ENCODE measurements at places on chromosomes 3 and 15.

DNA sequence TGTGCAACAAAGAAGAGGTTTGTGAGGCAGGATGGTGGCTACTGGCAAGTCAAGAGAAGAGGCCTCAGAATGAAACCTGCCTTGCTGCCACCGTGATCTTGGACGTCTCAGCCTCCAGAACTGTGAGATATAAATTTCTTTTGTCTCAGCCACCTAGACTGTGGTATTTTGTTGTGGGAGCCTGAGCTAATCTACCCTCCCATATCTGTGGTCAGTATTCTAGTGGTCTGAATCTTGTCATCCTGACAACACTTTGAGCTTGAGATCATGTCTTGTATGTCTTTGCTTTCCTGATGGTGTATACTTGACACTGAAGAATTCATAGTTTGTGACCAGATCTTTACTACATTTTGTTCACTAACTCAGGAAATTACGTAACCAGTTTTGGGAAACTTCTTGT lies 240.6 kb upstream of the GOLIM4 start:
- no peak for DNase-seq

GRCh38 chr3:104825116-104825515 lies 541.6 kb upstream of the ALCAM start:
- no peak for DNase-seq

- DNase-seq: no peak
These were observed 172.2 kb downstream of the RPLP1 start for GRCh38 chr15:69624816-69625215.

- DNase-seq: no peak
These were observed 132.3 kb downstream of the LMLN start for GRCh38 chr3:198092276-198092675.

DNA sequence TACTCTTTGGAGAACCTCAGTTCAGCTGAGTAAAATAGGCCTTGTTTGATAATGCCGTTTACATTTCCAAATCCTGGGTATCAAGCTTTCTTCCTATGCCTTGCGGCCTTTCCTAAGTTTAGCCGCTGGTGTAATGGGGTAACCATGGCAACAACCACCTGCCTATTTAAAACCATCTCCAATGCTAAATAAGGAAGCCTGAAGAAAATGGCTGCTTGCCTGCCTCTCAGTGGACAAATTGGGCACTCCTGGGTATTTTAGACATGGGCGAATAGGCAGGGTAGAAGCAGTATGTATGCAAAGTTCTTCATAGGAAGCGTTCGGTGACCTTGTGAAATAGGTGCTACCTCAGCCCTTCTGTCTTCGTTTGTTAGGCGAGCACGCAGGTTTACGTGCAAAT lies 122.7 kb downstream of the DGKG start:
- DNase-seq: no peak

- no peak for DNase-seq
These were observed 45.7 kb downstream of the EXOG start for GRCh38 chr3:38541806-38542205.

DNA sequence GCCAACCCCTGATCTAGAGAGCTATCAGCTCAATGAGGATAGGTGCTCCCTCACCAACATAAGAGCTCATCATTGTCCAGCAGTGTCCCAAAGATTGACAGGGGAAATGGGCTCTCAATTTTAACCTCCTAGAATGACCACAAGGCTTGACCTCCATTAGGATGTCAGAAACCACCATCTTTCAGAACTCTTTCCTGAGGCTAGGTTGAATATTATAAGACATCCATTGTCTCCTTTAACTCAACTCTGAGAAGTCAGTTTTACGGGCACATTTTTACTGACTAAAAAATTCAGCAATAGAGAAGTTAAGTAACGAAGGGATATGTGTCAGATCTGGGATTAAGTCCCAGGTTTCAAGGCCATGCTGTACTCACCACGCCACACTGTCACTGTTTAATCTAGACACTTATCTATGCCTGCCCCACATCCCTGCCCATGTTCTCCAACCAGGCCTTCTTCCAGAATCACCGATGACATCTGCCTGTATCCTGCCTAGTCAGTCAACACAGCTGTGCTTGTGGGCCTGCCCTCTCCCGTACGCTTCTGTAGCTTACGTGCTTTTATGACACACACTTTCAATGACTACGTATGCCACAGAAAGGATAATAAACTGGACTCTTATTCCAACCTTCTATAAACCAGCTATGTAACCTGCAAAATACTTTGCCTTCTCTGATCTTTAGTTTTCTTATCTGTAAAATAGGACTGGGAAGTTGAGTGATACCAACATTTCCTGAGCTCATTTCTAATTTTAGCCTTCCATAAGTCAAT lies 17.1 kb upstream of the MUC13 start:
- no peak for DNase-seq

GRCh38 chr3:147297761-147298350 lies 108.5 kb downstream of the ZIC4 start:
- DNase-seq: no peak

DNA sequence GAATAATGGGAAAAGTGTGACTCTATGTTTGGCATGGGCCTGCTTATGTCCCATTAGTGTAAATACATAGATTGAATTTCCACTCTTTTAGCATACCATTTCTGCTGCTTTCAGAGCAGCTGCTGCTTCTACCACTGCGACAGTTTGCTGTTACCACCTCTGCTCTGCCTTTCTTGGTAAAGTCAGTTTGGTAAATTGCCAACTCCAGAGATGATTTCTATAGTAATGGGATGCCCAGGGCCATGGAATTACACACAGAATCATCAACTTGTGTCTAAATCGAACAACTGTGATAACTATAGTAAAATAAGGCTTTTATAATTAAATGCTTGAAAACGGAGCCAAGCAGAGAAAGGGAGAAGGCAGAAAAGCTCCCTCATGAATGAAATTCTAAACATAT lies 168.4 kb upstream of the VEPH1 start:
- no peak for DNase-seq

- DNase-seq: peak; percentile 2
These were observed 98.9 kb upstream of the SLC6A6 start for GRCh38 chr3:14303336-14304100.

- DNase-seq: peak; percentile 69
These were observed 374.6 kb upstream of the CFAP20DC start for GRCh38 chr3:59424268-59425010.

DNA sequence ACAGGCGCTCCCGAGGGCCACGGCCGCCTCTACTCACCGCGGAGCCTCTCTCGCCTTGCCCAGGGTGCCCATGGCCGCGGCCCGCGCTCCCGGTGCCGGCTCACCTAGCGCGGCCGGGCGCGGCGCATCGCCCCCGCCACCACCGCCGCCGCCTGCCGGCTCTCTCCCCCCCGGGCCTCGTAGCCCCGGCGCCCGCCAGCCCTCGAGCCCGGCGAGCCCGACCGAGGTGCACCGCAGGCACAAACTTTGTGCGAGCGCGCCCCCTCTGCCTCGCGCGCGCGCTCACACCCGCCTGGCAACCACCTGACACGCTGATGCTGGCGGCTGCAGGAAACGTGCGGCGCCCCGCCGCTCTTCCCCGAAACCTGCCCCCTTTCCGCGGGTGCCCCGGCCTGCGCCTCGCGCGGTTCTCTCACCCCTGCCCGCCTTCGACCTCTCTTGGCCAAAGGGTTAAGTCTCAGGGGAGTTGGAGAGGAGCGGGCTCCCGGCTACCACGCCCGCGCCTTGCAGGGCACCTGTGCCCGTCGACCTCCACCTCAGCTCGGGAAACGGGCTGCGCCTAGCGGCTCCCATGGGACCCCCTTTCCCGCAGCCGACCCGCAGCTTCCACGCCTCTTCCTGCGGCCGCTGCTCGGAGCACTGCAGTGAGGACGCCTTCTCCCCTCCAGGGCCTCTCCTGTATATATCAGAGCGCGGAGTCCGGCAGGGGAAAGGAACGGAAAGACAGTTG lies at the start of gene RASGRP1:
Gene RASGRP1 (minus strand): TSS at position 258 of the 730 bp plus-strand sequence. CDS start 186 bp downstream, at position 72.
- peak; percentile 90 for DNase-seq

GRCh38 chr15:61892140-61892539 lies 168.1 kb downstream of the VPS13C start:
- DNase-seq: no peak

DNA sequence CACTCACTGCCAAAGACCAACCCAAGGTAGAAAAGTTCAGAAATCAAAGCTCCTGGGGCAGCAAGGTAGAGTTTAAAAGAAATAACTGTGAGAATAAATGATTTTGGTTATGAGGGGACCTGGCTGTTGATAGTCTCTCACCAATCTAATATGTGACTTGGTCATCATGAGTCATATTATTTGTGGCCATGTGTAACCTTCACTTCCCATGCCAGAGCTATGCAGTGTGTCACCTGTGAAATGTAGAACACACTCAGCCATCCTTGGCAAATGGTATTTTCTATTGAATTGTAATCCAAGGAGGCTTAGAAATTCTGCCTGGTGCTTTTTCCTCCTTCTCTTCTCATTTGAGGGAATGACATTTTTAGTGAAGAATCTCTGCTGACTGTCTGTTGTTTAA lies 184.2 kb upstream of the STAC start:
- DNase-seq: no peak

- DNase-seq: no peak
These were observed 3.4 kb downstream of the THBS1 start for GRCh38 chr15:39584266-39584659.

DNA sequence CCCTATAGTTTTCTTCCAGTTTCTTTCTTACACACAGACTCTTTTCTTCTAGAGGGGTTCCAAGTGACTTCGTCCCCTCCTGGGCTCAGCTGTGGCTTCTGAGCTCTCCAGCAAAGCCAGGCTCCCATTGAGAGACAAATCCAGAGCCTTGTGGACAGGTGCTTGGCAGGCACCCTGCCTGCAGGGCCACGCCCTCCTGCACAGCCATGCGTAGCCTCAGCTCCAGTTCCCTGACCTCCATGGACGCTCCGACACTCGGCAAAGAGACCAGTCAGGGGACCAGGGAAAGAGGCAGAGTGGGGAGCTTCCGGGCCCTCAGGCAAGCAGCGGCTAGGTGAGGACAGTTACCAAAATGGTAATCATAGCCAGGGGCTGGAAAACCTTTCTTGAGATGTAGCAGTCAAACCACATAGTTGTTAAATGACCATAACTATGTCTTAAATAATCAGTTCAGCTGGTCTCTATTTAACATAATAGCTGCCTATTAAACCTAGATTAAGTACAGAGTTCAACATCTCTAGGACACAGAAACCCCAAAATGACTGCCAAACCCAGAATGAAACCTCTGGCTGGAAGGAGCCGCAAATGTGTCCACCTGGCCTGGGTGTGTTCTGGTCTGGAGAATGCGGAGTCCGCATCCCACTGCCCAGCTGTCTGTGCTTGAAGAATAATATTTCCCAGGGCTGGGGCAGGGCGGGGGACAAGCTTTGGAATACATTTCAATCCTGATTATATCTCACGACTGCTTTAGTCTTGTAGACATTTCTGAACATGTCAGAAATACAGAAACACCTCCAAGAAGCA lies 69.3 kb upstream of the RGMA start:
- no peak for DNase-seq

- no peak for DNase-seq
These were observed 187.2 kb downstream of the SHQ1 start for GRCh38 chr3:72661115-72661457.

DNA sequence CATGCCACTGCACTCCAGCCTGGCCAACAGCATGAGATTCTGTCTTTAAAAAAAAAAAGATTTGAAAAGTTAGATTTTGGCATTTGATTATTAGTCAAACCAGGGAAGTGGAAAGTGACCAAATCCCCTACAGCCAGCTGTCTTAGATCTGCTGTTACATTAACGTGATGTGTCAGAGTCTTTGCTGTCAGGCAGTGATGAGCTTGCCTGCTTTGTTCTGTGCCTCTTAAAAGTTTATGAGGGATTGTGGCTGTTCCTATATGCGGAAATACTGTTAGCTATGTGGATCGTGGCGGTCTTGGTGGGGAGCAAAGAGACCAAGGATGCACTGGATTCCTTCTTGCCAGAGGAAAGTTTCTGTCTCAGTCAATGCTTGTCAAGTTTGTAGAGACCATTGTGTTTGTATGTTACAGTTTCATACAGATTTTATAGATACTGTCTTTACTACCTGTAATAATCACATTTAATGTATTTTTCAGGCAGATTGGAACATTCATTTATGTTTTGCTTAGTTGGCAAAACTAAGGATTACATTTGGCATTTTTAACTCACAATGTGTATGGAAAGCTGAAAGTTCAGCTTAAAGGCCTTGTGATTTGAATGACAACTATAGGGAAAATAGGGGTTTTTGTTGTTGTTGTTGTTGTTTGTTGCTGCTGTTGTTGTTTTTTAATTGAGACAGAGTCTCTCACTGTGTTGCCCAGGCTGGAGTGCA lies 137.4 kb downstream of the VPS8 start:
- DNase-seq: no peak

DNA sequence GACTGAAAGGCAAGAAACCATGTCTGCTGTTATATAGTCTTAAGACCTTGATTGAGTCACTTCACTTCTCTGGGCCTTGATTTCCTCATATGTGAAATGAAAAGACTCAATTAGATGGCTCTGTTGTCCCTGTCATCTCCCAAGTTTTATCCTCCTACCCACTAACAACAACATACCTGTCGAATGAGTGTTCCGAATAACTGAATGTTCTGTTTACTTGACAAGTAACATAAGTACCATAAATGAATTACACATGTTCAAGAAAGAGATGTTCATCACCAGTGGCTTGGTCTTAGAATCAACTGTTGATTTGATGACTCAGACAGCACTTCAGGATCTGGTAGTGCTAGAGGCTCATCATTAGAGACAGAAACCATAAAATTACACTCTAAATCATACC lies 311.7 kb downstream of the VPS13C start:
- no peak for DNase-seq

GRCh38 chr3:135097276-135097946 lies 302.4 kb downstream of the EPHB1 start:
- no peak for DNase-seq

DNA sequence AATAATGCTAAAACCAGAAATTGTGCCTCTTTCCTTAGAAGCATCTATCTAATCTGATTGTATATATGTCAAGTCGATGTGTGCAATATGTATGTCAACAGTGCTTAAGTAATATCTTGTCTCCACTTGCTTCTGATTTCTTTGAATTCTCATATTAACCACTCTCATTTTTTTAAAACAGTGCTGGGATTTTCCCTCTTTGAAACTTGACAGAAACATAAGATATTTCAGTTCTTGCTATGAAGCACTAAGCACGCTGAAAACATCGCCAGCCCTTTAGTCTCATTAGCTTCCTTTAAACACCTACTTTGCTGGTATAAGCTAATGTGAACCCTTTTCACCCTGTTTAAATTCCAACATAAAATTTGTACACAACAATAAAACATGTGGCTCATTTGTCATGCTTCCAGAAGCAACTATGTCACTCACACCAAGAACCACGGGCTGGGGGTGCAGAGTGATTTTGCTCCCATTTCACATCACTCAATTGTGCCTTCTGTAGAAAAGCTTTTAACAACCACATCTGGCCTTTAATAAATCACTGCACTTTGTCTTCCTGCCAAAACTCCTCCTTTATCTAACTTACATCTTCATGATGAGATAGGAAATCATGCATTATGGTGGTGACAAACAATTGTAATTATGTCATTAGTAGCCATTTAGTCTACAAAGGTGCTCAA lies 185.2 kb downstream of the FOXP1 start:
- peak; percentile 42 for DNase-seq
